K562 (cell line): ENCODE measurements at places on chromosomes 3 and 15. TPM values are rescaled to one million over a fixed set of nuclear protein-coding genes. Genes with fewer than 3 reads are reported as not detected.

UBAP1L gene
- total RNA-seq, result 0.71 and 1.0 TPM in 2 replicates

CCDC13 gene
- 0.24 and 0.49 TPM in 2 replicates for total RNA-seq

HEXA gene
- total RNA-seq, result 81.9 and 82.1 TPM in 2 replicates

C2CD4A gene
- not detected in 2 replicates for total RNA-seq

GRK7 gene
- total RNA-seq, result 0.04 TPM in 1 of 2 replicates, not detected in the other

XIRP1 gene
- total RNA-seq, result 0.04 and 0.09 TPM in 2 replicates

ANKUB1 gene
- total RNA-seq, result not detected in 2 replicates

MED12L gene
- not detected in 2 replicates for total RNA-seq

FSIP1 gene
- total RNA-seq, result 0.13 and 0.29 TPM in 2 replicates

PP2D1 gene
- total RNA-seq, result not detected in 2 replicates
